ENCODE measurements at places on chromosomes 5 and 9.

DNA sequence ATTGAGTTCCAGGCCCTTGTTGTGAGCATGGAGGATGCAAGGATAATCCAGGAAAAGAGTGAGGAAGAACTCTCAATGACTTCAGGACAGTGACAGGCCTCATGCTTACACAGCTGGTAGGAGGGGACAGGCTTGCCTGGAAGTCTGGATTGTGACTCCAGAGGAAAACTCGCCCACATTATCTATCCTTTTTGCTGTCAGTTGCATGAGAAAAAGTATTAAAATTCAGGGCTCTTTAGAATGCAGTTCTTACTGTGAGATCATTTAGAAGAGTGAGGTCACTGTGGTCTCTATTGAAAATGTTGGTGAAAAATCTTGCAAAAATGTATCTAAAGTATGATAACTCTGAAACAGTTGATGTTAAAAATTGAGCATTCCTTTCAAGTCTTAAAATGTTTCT, 30.5 kb downstream of the NTRK2 start:
- H3K27ac ChIP-seq, result peak overlapping the region; percentile 43
- H3K27me3 ChIP-seq, result peaks cover 13% of the 10 kb centered on the region
- H3K36me3 ChIP-seq, result peaks cover 2% of the 10 kb centered on the region
- H3K4me3 ChIP-seq, result no peak overlapping the region

- no peak for DNase-seq
- H3K27me3 ChIP-seq, result no peaks in the 10 kb centered on the region
- H3K36me3 ChIP-seq, result no peaks in the 10 kb centered on the region
- no peak overlapping the region for H3K4me3 ChIP-seq
Observed at GRCh38 chr9:8723195-8723594, 923.6 kb upstream of the DMAC1 start.

- H3K27me3 ChIP-seq, result no peaks in the 10 kb centered on the region
- H3K27ac ChIP-seq, result no peak overlapping the region
- peaks cover 3% of the 10 kb centered on the region for H3K36me3 ChIP-seq
Observed at GRCh38 chr9:125296843-125297372, 35.3 kb downstream of the GAPVD1 start.

GRCh38 chr5:180837478-180837877, 23.6 kb downstream of the ZFP62 start:
- H3K4me3 ChIP-seq, result no peak overlapping the region
- no peak overlapping the region for H3K27ac ChIP-seq
- DNase-seq, result no peak
- H3K4me1 ChIP-seq, result peaks cover 3% of the 10 kb centered on the region

GRCh38 chr5:148466236-148466580, 82.5 kb downstream of the FBXO38 start:
- no peaks in the 10 kb centered on the region for H3K27me3 ChIP-seq
- no peaks in the 10 kb centered on the region for H3K4me1 ChIP-seq
- H3K36me3 ChIP-seq, result no peaks in the 10 kb centered on the region
- no peak overlapping the region for H3K4me3 ChIP-seq
- no peak overlapping the region for H3K27ac ChIP-seq

GRCh38 chr5:178425621-178426068, 164.5 kb downstream of the COL23A1 start:
- no peaks in the 10 kb centered on the region for H3K27me3 ChIP-seq
- H3K4me3 ChIP-seq, result no peak overlapping the region
- H3K4me1 ChIP-seq, result peaks cover 58% of the 10 kb centered on the region

GRCh38 chr5:35205186-35205585, 25.1 kb downstream of the PRLR start:
- H3K27ac ChIP-seq, result no peak overlapping the region
- H3K36me3 ChIP-seq, result no peaks in the 10 kb centered on the region
- H3K4me3 ChIP-seq, result no peak overlapping the region
- no peaks in the 10 kb centered on the region for H3K27me3 ChIP-seq
- DNase-seq, result no peak

DNA sequence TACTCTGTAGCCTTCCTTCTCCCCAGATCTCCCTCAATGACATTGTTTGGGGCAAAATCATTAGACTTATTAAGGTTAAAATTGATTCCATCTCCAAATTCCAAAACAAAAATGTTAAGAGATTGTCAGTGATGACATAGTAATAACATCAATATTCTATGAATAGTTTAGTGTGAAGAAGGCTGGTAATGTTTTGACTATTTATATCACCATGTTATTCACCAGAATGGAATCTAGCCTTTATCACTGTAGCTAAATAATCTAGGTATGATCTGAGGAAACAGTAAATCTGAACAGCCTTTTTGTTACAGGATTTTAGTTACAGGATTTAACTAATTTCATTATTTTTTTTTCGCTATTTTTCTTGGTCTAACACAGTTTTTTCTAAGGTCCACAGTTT, 929 bp upstream of the PLPP6 start:
- DNase-seq, result no peak
- no peak overlapping the region for H3K27ac ChIP-seq
- H3K27me3 ChIP-seq, result no peaks in the 10 kb centered on the region
- peak overlapping the region; percentile 80 for H3K4me3 ChIP-seq
- H3K4me1 ChIP-seq, result peaks cover 43% of the 10 kb centered on the region
- H3K36me3 ChIP-seq, result peaks cover 5% of the 10 kb centered on the region

DNA sequence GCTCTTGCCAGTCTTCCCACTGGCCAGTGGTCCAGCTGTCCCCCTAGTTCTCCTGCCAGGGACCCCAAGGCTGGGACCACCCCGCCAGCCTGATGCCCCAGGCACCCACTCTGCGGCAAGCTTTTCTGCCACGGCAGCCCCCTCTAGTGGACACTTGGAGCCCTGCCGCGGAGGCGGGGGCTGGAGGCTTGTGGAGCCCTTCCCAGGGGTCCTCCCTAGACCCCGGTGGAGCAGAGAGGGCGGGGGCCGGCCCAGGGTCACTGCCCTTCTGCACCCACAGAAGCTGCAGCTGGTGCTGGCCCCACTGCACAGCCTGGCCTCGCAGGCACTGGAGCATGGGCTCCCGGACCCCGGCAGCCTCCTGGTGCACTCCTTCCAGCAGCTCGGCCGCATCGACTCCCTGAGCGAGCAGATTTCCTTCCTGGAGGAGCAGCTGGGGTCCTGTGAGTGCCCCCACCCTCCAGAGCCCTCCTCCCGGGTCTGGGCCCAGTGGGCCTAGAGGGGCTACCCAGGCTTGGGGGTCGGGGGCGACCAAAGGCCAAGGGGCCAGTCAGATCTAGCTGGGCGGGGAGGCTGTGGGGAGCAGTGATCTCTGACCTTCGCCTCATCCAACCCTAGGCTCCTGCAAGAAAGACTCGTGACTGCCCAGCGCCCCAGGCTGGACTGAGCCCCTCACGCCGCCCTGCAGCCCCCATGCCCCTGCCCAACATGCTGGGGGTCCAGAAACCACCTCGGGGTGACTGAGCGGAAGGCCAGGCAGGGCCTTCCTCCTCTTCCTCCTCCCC, 9.1 kb downstream of the EGFL7 start:
- H3K27ac ChIP-seq, result no peak overlapping the region
- H3K4me3 ChIP-seq, result no peak overlapping the region
- no peaks in the 10 kb centered on the region for H3K4me1 ChIP-seq
- no peak for DNase-seq

- H3K4me3 ChIP-seq, result no peak overlapping the region
- no peak overlapping the region for H3K27ac ChIP-seq
- DNase-seq, result no peak
- H3K4me1 ChIP-seq, result no peaks in the 10 kb centered on the region
- H3K36me3 ChIP-seq, result no peaks in the 10 kb centered on the region
Observed at GRCh38 chr5:42825422-42826148, 13.9 kb upstream of the SELENOP start.

- no peak overlapping the region for H3K27ac ChIP-seq
- H3K27me3 ChIP-seq, result no peaks in the 10 kb centered on the region
- H3K4me1 ChIP-seq, result peaks cover 13% of the 10 kb centered on the region
- DNase-seq, result no peak
- no peak overlapping the region for H3K4me3 ChIP-seq
Observed at GRCh38 chr9:89006267-89006666, 15.0 kb downstream of the S1PR3 start.

- no peaks in the 10 kb centered on the region for H3K27me3 ChIP-seq
- H3K36me3 ChIP-seq, result no peaks in the 10 kb centered on the region
- H3K27ac ChIP-seq, result no peak overlapping the region
- H3K4me3 ChIP-seq, result no peak overlapping the region
- peaks cover 18% of the 10 kb centered on the region for H3K4me1 ChIP-seq
Observed at GRCh38 chr9:109907810-109908458, 127.9 kb downstream of the PALM2AKAP2 start.

GRCh38 chr5:18802336-18802735, 1168.1 kb downstream of the TAF11L14 start:
- H3K4me3 ChIP-seq, result no peak overlapping the region
- no peaks in the 10 kb centered on the region for H3K27me3 ChIP-seq
- peaks cover under 1% of the 10 kb centered on the region for H3K4me1 ChIP-seq
- no peaks in the 10 kb centered on the region for H3K36me3 ChIP-seq
- no peak overlapping the region for H3K27ac ChIP-seq

GRCh38 chr9:91536211-91536691, 112.6 kb upstream of the NFIL3 start:
- peaks cover 6% of the 10 kb centered on the region for H3K4me1 ChIP-seq
- no peak for DNase-seq
- H3K4me3 ChIP-seq, result no peak overlapping the region
- no peaks in the 10 kb centered on the region for H3K27me3 ChIP-seq

GRCh38 chr5:9761706-9762105, 131.6 kb upstream of the TAS2R1 start:
- no peak for DNase-seq
- H3K36me3 ChIP-seq, result no peaks in the 10 kb centered on the region
- no peaks in the 10 kb centered on the region for H3K27me3 ChIP-seq
- peaks cover 8% of the 10 kb centered on the region for H3K4me1 ChIP-seq
- no peak overlapping the region for H3K27ac ChIP-seq
- no peak overlapping the region for H3K4me3 ChIP-seq

DNA sequence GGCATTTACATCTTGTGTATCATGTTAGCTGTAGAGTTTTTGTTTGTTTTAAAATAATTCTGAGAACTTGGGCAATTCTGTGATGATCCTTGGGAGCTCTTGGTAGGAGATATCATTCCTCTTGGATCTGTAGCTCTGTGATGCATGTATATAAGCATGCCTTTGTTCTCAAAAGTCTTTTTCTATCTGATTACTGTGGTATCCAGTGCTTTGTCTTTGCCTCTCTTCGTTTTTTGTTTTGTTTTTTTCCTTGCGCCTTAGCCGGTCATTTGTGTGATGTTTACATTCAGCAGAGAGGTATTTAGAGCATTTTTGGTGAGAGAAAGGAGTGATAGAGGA, 110.0 kb downstream of the PAM start:
- peaks cover 13% of the 10 kb centered on the region for H3K4me1 ChIP-seq
- peak overlapping the region; percentile 82 for H3K27ac ChIP-seq
- no peak for DNase-seq
- peak overlapping the region; percentile 73 for H3K4me3 ChIP-seq
- no peaks in the 10 kb centered on the region for H3K27me3 ChIP-seq

DNA sequence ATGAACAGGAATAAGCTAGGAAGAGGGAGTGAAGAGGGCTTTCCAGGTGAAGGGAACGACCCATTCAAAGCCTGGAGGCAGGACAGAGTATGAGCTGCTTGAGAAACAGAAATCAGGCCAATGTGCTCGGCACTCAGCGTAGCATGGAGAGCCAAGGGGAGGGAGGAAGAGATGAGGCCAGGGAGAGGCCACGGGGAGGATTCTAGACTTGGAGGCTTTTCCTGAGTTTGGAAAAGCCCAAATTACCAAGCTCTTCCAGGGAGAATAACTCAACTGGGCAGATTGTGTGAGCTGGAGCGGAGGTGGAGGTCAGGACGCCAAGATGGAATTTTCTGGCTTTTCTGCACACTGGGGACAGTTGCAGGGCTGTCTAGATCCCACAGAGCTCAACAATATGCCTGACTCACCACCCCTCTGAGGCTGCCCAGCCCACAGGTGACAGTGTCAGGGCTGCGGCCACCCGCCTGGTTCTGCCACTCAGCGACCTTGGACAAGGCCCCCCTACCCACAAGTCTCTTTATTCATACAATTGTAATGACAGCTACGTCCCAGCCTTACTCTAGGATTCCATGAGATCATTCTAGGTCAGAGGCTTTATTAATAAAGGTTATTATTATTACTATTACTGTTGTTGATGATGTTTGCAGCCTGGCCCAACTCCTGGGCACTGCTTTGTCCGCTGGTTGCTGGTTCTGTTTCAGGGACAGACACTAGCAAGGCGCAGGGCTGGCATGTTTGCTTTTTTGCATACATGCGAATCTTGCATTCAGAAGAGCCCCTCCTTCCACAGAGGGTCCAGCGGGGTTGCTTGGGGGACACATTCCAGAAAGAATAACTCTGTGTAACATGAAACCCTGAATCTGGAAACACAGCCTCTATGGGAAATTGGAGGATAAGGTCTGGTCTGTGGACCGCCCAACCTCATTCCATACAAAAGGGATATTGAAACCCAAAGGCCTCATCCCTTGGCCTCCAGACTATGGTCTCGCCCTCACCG, 9.4 kb upstream of the LMX1B start:
- no peaks in the 10 kb centered on the region for H3K36me3 ChIP-seq
- no peak for DNase-seq
- peak overlapping the region; percentile 66 for H3K27ac ChIP-seq
- H3K4me3 ChIP-seq, result no peak overlapping the region
- peaks cover 57% of the 10 kb centered on the region for H3K27me3 ChIP-seq

DNA sequence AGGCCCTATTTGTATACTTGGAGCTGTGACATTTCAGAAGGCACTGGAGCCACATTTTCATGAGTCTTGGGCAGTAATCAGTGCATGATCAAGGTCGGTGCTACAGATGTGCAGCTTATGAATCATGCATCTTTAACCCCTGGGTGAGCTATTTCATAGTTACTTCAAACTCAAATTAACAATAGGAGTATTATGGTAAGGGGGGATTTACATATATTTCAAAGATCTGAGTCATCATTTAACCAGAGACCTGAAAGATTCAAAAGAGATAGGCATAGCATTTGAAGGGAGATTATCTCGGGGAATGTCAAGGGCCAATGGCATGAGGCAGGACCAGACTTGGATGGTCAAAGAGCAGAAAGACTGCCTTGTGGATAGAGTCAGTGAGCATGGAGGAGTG, 169.0 kb upstream of the GRIN3A start:
- DNase-seq, result no peak
- H3K27me3 ChIP-seq, result no peaks in the 10 kb centered on the region
- no peak overlapping the region for H3K4me3 ChIP-seq
- H3K4me1 ChIP-seq, result no peaks in the 10 kb centered on the region
- no peak overlapping the region for H3K27ac ChIP-seq

GRCh38 chr9:98794802-98795201, 1.6 kb downstream of the ANKS6 start:
- DNase-seq, result no peak
- no peaks in the 10 kb centered on the region for H3K27me3 ChIP-seq
- peak overlapping the region; percentile 73 for H3K4me3 ChIP-seq
- H3K36me3 ChIP-seq, result peaks cover 6% of the 10 kb centered on the region
- H3K27ac ChIP-seq, result peak overlapping the region; percentile 64

DNA sequence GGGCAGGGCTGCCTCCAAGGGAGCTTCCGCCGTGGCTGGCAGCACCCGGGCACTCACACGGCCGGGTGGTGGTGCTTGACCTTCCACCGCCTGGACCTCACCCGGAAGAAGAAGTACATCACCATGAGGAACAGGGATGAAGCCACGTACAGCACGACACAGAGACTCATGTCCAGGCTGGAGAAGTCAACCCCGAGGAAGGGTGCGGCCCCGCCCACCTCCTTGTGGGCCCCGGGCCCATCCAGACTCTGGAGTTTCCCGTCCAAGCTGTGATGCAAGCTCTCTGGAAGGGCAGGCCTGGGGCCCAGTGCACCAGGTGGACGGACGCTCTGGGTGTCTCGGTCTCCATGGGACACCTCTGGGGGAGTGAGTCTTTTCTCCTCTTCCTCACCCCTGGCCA, 3.7 kb upstream of the LHX3 start:
- no peaks in the 10 kb centered on the region for H3K4me1 ChIP-seq
- peaks cover 27% of the 10 kb centered on the region for H3K27me3 ChIP-seq
- H3K36me3 ChIP-seq, result peaks cover 18% of the 10 kb centered on the region
- H3K4me3 ChIP-seq, result no peak overlapping the region
- H3K27ac ChIP-seq, result no peak overlapping the region

- no peak overlapping the region for H3K27ac ChIP-seq
- H3K27me3 ChIP-seq, result peaks cover 3% of the 10 kb centered on the region
- no peak for DNase-seq
- H3K4me1 ChIP-seq, result no peaks in the 10 kb centered on the region
Observed at GRCh38 chr9:80125731-80126264, 554.0 kb downstream of the TLE4 start.

Data from mesothelial cell of epicardium (in vitro differentiated cells).